ENCODE measurements at places on chromosomes 1 and 21. TPM values are rescaled to one million over a fixed set of nuclear protein-coding genes. Genes with fewer than 3 reads are reported as not detected.
A peak's percentile ranks its signal among the peaks of the same experiment; 100 is the strongest.

DNA sequence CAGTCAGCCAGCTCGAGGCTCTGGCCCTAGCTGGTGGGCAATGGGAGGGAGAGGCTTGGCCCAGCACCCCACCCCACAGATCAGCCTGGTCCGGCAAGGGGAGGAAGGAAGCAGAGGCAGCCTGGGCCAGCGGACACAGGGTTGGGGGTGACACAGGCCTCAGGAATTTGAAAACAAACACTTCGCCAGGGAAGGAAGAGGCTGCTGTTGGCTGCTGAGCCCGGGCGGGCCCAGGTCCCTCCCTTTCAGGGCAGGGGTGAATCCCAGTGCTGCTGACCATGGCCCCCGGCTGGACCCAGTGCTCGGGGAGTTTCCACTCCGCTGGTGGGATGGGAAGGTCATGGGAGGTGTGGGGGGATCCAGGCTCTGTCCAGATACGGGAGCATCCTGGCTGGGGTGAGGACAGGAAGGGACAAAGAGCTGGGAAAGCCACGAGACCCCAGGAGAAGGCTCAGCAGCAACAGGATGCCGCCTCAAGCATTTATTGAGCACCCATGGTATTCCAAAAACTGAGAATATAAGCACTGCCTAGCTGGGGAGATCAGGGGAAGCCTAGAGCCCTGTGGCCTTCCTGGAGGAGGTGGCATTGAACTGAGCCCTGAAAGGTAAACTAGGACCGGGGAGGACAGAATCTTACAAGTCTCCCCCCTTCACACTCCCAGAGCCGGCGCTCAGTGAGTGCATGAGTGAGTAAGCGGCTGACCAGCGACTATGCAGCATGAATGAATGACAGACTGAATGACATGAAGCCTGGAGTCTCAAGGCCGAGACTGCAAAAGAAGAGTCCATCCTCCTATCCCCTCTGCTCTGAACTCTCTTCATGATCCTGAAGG lies 26.2 kb upstream of the EPHA2 start:
- DNase-seq, result peak; percentile 64

DNA sequence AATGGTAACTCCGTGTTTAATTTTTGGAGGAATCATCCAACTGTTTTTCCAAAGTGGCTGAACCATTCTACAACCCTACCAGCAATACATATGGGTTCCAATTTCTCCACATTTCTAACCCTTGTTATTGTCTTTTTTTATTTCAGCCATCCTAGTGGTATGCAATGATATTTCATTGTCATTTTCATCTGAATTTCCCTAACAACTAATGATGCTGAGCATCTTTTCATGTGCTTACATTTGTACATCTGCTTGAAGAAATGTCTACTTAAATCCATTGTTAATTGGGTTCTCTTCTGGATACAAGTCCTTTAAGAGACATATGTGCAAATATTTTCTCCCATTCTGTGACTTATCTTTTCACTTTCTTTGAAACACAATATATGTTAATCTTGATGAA lies 43.3 kb downstream of the EPRS1 start:
- DNase-seq, result no peak

The SH3BGR gene
- 95.6 TPM for total RNA-seq

The ETNK2 gene
- total RNA-seq, result 14.7 TPM

Data from tongue (tissue), 3 donors.